NCI-H2081 treated with DMSO at 0.1 percent for 48 hours (cell line): ENCODE measurements at places on chromosomes 5 and 9.
A peak's percentile ranks its signal among the peaks of the same experiment; 100 is the strongest.

- DNase-seq = no peak
Measured at GRCh38 chr5:78716206-78716605, 67.6 kb upstream of the LHFPL2 start.

GRCh38 chr5:83924891-83925290, 204.2 kb upstream of the HAPLN1 start:
- no peak for DNase-seq

- no peak for DNase-seq
Measured at GRCh38 chr9:135976531-135976930, 15.4 kb upstream of the UBAC1 start.

GRCh38 chr5:22986281-22986680, 133.1 kb upstream of the CDH12 start:
- no peak for DNase-seq

DNA sequence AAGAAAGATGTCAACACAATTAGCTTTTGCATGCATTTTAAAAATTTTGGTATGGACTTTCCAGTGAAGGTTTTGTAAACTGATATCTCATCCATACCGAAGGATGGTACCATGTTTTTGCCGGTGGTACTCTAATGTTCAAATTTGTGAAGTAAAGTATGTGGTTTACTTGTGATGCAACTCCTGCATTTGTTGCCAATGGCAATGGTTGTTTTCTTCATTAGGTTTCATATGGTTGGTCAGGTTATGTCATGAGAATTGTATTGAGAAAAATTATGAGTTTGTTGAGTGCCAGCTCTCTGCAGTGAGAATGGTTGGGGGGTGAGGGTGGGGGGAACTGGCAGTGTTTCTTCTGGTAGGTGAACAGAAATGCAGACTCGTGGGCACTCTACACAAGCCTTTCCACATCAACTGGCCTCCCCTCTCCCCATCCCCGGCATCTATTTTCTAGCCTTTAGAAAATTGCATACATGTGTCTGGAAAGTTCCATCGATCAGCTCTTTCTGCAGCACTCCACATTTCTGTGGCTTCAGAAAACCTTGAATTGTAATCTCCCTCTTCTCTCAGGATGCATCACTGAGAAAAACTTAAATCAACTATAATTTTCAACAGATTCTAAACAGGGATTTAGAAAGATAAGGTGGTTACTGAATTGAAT, 107.7 kb downstream of the PDE4D start:
- DNase-seq = no peak

GRCh38 chr9:120646948-120647347, 67.0 kb upstream of the CDK5RAP2 start:
- no peak for DNase-seq

- DNase-seq = peak; percentile 41
Measured at GRCh38 chr5:68257210-68257609, 41.7 kb downstream of the PIK3R1 start.

DNA sequence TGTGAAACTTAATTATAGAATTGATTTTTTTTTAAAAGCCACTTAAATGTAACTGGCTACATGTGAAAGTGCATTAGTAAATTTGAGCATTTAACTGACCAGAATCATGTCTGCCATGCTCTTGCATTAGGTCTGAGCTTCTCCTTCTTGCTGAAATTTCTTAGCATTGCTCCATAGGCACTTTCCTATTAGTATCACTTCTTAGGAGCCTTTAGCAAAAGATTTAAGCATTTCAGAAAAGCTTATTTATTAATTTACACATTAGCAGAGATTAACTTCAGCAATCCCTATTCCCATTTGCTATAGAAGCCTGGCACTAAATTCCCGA, 211.0 kb downstream of the SNX18 start:
- no peak for DNase-seq

GRCh38 chr9:72150127-72150526, 887 bp downstream of the GDA start:
- no peak for DNase-seq

- no peak for DNase-seq
Measured at GRCh38 chr9:13648676-13649075, 369.2 kb upstream of the MPDZ start.
